Dermis microvascular lymphatic vessel endothelial cell (primary cell): ENCODE measurements at places on chromosomes 12 and 14.

DNA sequence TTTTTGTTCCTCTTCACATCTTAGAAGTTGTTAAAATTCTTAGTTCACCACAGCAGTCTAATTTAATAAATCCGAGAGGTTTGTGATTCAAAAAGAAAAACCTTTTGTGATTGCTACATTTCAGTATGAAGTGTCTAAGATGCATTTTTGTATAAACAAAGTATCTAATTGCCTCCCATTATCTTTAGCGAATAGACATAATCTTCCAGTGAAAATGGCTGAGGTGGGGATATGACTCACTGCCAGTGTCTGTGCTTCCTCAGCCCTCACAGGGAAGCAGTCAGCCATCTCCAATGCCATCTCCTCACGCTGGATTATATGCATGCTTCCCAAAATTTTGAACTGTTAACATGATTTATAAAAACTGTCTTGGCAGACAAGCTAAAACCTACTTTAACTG is 7.6 kb downstream of the GCH1 start:
- peak; percentile 42 for DNase-seq

GRCh38 chr12:108594-108993 is 42.0 kb downstream of the IQSEC3 start:
- DNase-seq = peak; percentile 8

- DNase-seq = no peak
Observed at GRCh38 chr14:37591311-37591940, 3.6 kb downstream of the FOXA1 start.

- DNase-seq = no peak
Observed at GRCh38 chr12:47277972-47278448, 198.3 kb upstream of the AMIGO2 start.

- peak; percentile 36 for DNase-seq
Observed at GRCh38 chr14:58746261-58746660, 108.5 kb downstream of the DACT1 start.

GRCh38 chr12:115661112-115661511 is 616.4 kb downstream of the MED13L start:
- no peak for DNase-seq

DNA sequence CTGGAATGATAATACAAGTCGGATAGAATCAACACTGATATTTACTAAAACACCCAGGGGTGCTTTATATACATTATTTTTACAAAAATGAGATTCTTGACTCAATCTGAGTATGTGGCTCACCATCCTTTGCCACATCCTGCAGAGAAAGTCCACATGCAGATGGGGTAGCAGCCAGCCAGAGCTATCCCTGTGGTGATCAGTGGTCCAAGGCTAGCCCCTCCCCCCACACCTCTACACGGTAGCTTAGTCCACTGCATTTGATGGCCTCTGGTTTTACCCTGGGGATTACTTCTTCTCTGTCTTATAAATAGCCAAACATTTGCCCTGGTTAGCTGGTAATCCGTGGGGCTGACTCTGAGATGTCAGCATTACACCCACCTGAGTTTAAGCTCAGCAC is 28.1 kb upstream of the TTC7B start:
- no peak for DNase-seq

DNA sequence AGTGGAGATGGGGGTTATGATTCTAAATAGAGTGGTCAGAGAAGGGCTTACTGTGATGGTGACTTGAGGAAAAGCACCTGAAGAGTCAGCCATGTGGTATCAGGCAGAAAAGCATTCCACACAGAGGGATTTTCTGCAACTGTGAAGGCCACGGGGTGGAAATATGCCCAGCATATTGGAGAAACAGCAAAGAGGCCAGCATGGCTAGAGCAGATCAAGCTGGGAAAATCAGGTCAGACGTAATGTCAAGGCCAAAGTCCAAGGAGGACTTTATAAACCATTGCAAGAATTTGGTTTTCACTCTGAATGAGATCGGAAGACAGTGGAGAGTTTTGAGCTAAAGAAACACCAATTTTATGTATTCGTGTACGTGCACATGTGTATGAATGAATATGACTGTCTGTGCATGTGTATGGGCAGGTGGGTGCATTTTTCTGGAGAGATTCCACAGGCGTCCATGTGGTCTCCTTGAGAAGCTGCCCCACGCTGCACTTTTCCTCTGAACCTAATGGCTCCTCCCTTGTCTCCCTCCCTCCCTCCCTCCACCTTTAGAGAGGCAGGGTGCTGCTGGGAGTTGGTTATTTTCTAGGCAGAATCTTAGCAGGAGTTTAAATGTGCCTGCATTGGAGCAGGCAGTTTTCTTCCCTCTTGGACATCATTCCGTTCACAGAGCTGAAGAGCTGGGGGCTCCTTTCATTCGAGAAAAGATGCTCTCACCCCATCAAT is 97.4 kb upstream of the PPP4R3A start:
- DNase-seq = no peak

GRCh38 chr14:50173891-50174290 is 57.5 kb downstream of the SOS2 start:
- DNase-seq = no peak

- no peak for DNase-seq
Observed at GRCh38 chr12:4979737-4980136, 63.9 kb upstream of the KCNA5 start.

DNA sequence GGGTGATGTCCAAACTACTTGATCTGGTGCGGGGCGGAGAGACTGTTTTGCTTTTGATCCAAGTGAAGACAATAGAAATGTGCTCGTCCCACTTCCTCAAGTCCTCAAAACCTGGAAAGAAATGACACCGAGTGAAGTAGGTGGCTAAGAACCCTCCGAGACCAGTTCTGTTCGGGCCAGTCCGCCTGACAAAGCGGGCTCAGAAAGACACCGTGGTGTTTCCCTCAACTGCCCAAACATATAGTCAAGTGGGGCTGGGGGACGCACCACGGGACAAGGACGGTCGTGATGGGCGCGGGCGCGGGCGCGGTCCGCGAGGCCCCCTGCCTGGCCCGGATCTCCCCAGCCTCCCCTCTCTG is 1.6 kb downstream of the PHLDA1 start:
- DNase-seq = no peak

- DNase-seq = no peak
Observed at GRCh38 chr14:71056168-71056567, 148.9 kb downstream of the PCNX1 start.

DNA sequence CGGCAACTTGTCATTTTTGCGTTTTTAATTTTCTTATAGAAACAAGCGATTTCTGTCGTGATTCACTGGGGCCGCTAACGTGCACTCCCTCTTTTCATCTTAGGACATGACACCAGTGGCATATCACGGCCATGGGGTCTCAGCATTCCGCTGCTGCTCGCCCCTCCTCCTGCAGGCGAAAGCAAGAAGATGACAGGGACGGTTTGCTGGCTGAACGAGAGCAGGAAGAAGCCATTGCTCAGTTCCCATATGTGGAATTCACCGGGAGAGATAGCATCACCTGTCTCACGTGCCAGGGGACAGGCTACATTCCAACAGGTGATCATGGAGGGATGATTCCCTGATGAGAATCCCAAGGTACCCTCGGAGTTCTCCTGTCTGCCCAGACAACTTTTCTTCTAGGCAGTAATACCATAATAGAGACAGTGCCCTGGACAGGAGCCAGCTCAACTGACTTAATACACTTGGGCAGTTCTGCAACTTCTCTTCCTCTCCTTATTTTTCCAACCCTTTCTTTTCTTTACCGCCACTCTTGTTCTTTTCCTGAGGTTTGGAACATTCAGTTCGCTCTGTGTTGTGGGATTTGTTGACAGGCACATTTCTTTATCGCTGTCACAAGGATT is 821 bp downstream of the TMEM106C start:
- no peak for DNase-seq

DNA sequence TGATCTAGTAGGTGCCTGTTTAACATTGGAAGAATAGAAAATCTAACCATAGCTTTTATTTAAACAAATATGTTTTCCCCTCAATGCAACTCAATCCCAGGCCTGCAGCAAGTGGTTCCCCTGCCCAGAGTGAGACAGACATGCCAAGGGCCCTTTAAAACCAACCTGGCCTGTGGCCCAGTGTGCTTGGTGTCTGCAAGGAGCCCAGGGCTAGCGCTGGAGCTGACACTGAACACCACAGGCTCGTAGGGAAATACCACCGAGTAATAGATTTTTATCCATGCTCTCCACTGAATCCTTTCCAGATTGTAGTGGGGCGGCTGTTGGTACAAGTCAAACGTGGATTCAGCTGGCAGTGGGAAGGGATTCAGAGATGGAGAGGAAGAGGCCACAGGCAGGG is 95.6 kb upstream of the NRXN3 start:
- no peak for DNase-seq

GRCh38 chr12:69658203-69658602 is 40.9 kb downstream of the BEST3 start:
- DNase-seq = no peak

DNA sequence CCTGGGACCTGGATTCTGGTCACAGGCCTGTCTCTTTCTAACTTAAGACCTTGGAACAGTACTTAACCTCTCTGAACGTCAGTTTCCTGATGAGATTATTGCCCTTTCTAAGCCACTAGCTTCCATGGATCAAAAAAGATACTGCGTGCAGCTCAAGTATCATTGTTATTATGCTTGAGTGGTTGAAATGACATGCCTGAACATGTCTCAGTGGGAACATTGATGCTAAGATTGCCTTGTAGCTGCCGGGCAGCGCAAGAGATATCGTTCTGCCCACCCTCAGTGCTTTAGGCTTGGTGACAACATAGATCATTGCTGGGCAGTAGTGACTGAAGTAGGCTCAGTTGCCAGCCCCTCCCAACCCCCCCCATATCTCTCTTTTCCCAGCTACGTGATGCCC is 131.9 kb downstream of the SMOC1 start:
- no peak for DNase-seq

- no peak for DNase-seq
Observed at GRCh38 chr12:70876952-70877351, 43.6 kb downstream of the PTPRR start.

GRCh38 chr12:66087365-66087943 is 43.1 kb downstream of the LLPH start:
- DNase-seq = peak; percentile 57

GRCh38 chr14:22929961-22930364 is 787 bp upstream of the PRMT5 start:
- DNase-seq = no peak

GRCh38 chr14:90019824-90020523 is 41.8 kb upstream of the KCNK13 start:
- no peak for DNase-seq

GRCh38 chr12:64193931-64194330 is 28.2 kb downstream of the KICS2 start:
- DNase-seq = no peak

- DNase-seq = no peak
Observed at GRCh38 chr12:126742241-126742641, 1524.7 kb upstream of the TMEM132C start.

DNA sequence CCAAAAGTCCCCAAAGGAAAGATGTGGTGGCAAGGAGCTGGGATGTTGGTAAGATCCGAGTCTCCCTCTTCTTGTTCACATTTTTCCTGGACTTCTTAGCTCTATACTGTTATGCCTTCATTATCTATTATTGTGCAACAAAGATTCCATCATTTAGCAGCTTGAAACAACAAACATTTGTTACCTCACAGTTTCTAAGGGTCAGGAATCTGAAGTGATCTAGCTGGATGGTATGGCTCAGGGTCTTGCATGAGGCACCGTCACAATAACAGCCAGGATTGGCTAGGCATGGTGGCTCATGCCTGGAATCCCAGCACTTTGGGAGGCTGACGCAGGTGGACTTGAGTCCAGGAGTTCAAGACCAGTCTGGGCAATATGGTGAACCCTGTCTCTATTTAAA is 51.1 kb upstream of the KRAS start:
- no peak for DNase-seq

DNA sequence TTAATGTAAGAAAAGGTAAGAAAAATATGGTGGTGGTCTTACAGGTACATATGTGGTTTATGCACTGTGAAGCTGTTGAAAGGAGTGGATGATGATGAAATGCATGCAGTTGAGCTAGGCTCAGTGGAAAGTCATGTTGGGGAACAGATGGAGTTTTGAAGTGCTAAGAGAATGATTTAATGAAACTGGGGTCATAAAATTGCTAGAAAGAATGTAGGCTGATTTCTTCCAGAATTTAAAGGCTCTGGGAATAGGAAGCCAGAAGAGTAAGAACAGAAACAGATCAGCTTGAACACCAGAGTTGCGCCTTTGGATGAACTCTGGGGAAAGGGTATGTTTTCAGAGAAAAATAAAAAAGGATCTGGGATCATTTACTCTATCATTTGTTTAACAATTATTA is 146.5 kb downstream of the MON2 start:
- DNase-seq = no peak

GRCh38 chr12:132302466-132303358 is 26.7 kb downstream of the GALNT9 start:
- no peak for DNase-seq

- peak; percentile 47 for DNase-seq
Observed at GRCh38 chr14:81435391-81436295, 35.5 kb upstream of the STON2 start.

- no peak for DNase-seq
Observed at GRCh38 chr12:1517007-1517406, 77.4 kb downstream of the FBXL14 start.

GRCh38 chr12:99257672-99258071 is 389.9 kb upstream of the GARIN6 start:
- DNase-seq = no peak

DNA sequence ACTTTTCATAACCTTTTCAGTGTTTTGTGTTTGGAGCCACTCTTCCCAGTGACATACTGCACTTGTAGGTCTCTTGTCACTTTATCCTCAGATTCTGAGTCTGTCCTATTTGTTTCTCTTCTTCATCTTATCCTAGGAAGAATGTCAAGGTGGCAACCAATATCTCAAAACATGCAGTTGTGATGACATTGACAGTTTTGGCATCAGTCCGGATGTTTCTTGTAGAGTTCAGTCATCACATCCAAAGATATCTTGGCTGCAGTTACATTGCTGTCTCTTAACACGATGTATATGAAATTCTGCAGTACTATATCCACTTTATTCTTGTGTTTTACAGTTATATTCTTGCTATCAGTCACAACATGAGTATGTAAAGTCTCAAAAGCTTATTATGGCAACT is 6.4 kb downstream of the ADIPOR2 start:
- DNase-seq = no peak

DNA sequence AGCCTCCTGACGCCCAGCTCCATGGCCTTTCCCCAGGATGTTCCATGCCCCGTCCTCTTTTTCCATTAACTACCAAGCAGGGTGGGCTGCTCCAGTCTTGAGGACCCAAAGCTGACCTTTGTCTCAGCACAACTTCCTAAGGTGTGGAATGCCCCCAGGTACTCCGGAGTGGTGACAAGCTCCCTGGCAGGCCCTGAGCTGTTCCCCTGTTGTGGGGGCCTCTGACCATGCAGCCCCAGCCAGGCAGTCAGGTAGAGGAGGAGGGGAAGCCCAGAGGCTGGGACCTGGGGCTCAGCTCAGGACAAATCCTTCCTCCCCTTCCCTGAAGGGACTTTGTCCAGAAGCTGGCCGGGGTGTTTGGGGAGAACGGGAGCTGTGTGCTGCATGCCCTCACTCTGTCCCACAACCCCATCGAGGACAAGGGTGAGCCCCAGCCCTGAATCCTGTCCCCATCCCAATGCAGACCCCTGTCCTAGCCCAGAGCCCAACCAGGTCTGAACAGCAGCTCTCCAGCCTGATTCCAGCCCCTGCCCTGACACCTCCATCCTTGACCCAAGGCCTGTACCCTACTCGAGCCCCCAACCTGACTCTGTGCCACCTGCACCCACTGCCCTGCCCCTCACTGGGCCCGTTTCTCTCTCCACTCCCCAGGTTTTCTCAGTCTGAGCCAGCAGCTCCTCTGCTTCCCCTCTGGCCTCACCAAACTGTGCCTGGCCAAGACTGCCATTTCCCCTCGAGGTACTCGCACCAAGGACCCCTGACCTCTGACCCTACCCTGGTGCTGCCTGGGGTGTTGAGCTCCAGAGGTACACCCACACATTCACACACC is 4.4 kb downstream of the CARMIL3 start:
- no peak for DNase-seq
